NCI-H1417 (cell line): ENCODE measurements at places on chromosomes 12 and 14.

DNA sequence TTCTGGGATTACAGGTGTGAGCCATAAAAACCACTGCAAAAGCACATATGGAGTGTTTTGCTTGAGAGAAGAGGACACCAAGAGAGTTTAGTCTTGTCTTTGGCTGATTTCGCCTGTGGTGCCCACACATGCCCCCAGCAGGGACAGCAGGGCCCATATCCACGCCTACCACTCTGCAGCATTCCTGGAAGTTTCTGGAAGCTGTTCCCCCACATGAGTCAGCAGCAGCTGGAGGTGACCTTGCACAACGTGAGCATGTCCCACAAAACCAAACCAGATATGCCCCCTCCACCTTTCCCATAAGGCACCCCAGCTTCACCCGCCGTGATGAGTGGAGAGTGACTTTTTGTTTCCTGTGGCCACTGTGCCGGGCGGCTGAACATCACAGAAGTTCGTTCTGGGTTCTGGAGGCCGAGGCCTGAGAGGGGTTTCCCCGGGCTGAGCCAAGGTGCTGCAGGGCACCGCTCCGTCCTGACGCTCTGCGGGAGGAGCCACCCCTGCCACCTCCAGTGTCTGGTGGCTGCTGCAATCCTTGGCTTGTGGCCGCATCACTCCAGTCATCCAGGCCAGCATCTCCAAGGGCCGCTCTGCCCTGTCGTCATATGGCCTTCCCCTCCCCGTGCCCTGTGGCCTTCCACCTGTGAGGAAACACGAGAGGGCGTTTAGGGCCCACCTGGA, 4.7 kb downstream of the ASPG start:
- DNase-seq = no peak

GRCh38 chr14:100530270-100531072, 56.7 kb downstream of the BEGAIN start:
- DNase-seq = no peak

GRCh38 chr12:121250359-121250758, 40.4 kb downstream of the P2RX4 start:
- DNase-seq = no peak

DNA sequence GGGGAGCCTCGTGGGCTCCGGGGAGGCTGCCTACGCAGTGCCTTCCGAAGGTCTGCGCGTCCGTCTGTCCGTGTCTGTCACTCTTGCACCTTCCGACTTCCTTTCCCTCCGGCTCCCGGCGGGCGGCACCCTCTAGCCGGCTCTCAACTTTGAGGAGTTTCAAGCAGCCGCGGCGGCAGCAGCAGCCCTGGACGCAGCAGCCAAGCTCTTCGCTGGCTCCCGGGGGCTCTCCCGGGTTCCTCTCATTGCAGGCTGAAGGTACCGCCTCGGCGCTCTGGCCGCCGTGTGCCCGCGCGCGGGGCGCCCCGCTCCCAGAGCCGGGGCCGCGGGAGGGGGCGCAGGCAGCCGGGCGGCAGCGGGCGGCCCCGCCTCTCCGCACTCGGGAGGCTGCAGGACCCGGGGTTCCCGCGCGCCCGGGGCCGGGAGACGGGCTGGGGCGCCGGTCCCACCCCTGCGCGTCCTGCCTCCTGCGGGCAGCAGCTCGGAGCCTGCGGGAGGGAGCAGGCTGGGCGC, at the start of the genes AMIGO2 and PCED1B:
Gene AMIGO2, minus strand, starts transcription at position 492 of the 513 bp plus-strand sequence. CDS start 957 bp downstream, outside the sequence.
Gene PCED1B, plus strand, starts transcription at position 154 of the 513 bp plus-strand sequence. CDS start 155,443 bp downstream, outside the sequence.
- peak; percentile 87 for DNase-seq

GRCh38 chr14:103753774-103754173, 38.2 kb downstream of the ZFYVE21 start:
- DNase-seq = no peak

DNA sequence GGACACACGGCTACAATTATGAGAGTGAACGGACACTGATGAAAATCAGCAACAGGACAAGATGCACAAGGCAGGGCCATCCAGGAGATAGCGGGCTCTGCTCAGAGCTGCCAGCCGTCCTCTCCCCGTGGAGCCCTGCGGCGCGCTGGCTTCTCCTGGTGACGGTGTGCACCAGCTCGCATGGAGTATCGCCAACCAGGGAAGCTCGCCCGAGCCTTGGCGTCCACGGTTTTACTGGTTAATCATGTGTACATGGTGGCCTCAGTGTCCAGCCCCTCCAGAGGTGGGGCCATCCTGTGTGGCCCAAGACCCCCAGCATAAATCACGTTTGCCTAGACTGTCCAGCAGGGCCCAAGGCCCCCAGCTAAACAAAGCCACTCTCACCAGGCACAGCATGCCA, 31.2 kb upstream of the DYNC1H1 start:
- no peak for DNase-seq

GRCh38 chr12:65603438-65604351, 220.6 kb upstream of the HMGA2 start:
- no peak for DNase-seq

GRCh38 chr14:89371585-89372511, 45.2 kb downstream of the FOXN3 start:
- DNase-seq = no peak

GRCh38 chr12:113818833-113819232, 147.3 kb downstream of the RBM19 start:
- no peak for DNase-seq

- DNase-seq = no peak
Observed at GRCh38 chr12:107912421-107913004, 138.0 kb downstream of the ASCL4 start.

- DNase-seq = no peak
Observed at GRCh38 chr14:88496414-88496813, 58.4 kb downstream of the PTPN21 start.

GRCh38 chr14:47009615-47010014, 358.0 kb upstream of the RPL10L start:
- DNase-seq = no peak

GRCh38 chr14:105487449-105487985, 831 bp downstream of the CRIP1 start:
- DNase-seq = no peak

DNA sequence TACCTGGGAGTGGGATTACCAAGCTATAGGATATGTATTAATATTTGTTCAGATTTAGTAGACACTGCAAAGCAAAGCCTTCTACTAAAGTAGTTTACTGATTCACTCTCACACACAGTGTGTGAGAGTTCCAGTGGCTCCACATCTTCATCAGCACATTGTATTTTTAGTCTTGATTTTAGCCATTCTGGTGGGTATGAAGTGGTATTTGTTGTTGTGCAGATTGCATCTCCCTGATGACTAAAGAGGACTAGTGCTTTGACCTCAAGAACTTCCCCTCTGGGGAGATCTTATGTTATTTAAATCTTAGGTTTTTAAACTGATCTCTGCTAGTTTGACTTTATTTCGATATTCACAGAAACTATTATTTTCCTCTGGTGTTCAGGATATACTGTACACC, 479.7 kb upstream of the RGS6 start:
- DNase-seq = no peak

- no peak for DNase-seq
Observed at GRCh38 chr12:123384318-123384993, 524 bp downstream of the KMT5A start.

DNA sequence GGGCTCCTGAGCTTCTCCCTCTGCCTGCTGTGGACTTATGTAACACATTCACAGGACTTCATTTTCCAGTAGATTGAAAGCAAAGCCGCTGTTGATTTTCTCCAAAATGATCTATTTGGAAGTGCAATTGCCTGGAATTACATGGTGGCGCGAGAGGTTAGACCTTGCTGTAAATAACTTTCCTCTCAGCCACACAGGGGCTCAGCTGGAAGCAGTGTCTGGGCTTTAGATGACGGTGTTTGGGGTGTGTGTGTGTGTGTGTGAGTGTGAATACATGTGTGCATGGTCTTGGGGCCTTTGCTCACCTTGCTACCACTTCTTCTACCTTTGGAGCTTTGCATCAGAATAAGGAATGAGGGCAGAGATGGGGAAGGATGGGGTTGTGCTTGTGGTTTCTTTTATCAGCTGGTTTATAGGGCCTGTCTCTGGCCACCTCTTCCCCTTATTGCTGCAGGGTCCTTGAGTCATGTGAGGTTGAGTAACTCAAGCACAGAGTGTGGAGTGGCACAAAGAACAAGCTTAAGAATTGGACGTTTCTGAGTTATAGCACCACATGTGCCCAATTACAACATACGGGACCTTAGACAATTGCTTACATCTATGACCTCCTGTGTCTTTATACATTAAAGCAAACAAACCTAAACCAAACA, 280.6 kb downstream of the NRXN3 start:
- no peak for DNase-seq

GRCh38 chr12:99959549-99960170, 25.1 kb downstream of the ANKS1B start:
- no peak for DNase-seq

- no peak for DNase-seq
Observed at GRCh38 chr12:26768611-26769603, 64.1 kb downstream of the ITPR2 start.

GRCh38 chr12:60529261-60529660, 933.4 kb downstream of the SLC16A7 start:
- no peak for DNase-seq

DNA sequence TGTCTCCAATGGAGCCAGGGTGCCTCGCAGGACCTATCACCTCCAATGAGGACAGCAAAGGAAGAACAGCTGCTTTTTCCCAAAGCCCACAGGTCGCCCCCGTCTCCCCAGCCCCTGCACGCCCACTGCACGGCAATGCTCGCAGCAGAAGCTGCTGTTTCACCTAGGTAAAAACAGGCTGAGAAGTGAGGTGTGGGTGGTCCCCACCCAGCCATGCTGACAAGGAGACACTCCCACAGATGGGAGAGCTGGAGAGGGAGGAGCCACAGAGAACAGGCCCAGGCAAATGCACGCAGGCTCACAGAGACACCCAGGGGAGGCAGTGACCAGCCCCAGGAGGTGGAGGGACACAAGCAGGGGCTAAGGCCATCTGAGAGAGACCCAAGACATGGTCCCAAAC, 10.4 kb downstream of the CFAP73 start:
- DNase-seq = no peak

DNA sequence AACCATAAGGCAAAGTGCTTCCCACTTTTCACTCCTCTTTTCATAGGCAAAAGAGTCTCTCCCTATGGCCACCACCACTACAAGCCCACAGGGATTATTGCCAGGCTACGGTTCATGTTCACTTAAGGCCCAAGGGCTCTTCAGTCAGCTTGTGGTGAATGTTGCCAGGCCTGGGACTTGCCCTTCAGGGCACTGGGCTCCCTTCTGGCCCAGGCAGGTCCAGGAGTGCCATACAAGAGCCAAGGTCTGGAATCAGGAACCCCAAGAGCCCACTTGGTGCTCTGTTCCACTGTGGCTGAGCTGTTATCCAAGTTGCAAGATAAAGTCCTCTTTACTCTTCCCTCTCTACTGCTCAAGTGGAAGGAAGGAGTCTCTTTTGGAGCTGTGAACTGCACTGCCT, 307.6 kb downstream of the FUT8 start:
- no peak for DNase-seq

GRCh38 chr12:27968972-27969623, 3.4 kb downstream of the PTHLH start:
- peak; percentile 56 for DNase-seq

DNA sequence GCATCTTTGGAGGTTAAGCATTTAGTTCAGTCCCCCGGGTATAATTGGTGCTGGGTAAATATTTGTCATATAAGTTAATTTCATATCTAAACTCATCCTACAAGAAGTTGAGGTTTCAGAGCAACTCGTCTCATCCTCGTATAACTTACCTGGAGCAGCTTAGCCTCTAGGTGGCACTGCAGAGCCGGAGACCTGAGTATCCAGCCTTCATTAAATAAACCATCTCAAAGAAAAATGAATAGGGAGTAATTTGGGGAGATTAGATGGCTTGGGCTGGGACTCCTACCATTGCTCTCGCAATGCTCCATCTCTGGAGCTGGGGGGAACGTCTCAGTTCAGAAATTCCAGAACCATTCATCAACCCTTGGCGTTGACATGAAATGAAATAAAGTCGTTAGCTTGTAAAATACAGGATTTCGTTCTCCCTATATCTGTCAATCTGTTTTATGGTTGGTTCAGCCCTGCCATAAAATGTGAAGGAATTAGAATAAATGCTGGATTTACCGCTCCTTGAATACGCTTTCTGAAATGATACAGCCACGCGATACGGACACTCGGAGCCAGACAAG, 122.9 kb upstream of the TMEM132D start:
- peak; percentile 55 for DNase-seq

DNA sequence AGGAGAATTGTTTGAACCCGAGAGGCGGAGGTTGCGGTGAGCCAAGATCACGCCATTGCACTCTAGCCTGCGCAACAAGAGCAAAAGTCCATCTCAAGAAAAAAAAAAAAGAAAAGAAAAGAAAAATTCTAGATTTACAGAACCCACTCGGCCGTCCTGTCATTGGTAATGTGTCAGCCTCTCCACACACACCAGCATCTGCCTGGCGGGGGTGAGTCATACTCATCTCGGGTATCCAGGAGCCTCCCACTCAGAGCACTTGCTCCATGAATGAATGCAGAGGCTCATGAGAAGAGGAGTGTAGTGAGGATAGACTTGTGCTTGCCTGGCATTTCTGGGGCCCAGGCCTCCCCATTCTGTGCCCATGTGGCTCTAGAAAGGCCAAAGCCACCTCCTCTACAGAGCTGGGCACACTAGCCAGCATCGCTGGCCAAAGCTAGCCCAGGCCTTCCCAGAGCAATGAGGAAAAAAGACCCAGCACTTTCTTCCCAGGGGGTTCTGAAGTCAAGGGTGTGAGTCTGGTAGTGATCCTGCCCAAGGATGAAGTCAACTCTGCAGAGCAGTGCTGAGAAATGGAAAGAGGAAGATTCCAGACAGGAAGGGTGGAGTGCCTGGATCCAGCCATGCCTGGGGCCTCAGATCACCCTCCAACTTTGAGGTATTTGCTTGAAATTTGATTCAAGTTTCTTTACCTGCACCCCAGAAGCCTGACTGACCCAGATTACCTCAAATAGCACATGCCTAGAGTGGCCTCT, 31.2 kb upstream of the KLC1 start:
- DNase-seq = no peak

DNA sequence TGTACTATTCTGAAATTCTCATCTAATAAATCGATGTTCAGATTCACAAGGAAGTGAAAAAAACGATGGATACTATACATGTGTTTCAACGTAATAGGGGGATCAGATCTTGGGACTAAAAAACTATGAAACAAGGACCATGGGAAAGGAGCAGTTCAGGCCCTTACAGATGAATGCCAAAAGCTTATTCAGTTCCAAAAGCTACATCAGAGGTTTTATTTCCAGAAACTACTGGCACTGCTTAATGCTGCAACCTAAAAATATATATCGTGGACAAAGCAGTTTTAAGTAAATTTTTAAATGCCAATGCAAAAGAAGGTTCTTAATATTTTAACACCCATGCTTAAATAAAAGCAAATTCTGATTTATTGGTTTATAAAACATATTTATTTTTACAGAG, 38.5 kb downstream of the LRIG3 start:
- DNase-seq = no peak

DNA sequence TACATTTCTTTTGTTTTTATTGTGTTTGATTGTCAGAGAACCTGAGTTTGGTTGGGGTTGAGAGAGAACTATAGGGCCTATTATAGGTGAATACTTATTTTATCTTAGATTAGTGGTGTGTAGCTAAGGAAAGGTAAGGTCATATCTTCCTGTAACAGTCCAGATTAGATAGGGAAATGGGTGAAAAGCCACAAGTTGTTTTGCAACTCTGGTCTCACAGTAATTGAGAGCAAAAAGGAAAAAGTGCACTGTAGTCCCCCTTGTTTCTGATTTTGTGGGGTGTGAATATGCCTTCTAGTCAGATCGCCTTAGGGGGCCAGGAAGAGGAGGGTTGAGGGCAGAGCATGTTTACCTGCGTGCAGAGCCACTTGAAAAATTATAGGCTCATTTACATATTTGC, 8.9 kb downstream of the MSRB3 start:
- DNase-seq = no peak
